ENCODE measurements at places on chromosomes 3 and 15.

DNA sequence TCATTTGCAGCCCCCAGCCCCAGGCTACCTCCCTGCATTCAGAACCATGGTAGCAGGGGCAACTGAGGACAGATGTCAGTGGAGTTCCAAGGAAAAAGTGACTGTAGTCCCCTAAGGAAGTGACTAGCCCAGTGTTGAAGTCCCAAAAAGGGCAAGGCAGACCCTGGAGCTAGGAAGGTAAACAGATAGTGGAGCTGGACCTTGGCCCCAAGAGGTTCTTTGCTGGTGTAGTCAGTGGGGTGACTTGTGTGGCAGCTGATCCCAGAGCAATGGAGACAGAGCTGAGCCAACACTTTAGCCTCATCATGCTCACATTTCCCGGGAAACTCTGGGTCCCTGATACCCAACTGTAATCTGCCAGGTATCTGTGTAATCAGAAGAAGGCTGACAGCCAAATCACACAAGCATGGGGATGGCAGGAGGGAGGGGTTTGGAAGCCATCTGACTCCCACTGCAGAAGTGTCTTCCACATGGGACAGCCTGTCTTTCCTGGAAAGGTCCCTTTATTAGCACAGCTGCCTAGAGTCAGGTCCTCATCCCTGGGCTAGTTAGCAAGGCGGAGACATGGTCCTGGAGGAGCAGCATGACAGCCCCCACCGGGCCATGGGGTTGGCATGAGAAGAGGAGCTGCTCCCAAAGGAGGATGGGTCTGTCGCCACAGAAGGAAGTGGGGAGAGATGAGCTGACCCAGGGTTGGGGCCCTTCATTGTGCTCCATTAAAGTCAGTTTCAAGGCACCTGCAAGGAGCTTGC, 39.8 kb downstream of the PXYLP1 start:
- DNase-seq: peak; percentile 13

- DNase-seq: no peak
Measured at GRCh38 chr3:196947136-196947859, 5.0 kb upstream of the NCBP2 start.

- no peak for DNase-seq
Measured at GRCh38 chr3:45972534-45973402, 22.9 kb downstream of the FYCO1 start.

DNA sequence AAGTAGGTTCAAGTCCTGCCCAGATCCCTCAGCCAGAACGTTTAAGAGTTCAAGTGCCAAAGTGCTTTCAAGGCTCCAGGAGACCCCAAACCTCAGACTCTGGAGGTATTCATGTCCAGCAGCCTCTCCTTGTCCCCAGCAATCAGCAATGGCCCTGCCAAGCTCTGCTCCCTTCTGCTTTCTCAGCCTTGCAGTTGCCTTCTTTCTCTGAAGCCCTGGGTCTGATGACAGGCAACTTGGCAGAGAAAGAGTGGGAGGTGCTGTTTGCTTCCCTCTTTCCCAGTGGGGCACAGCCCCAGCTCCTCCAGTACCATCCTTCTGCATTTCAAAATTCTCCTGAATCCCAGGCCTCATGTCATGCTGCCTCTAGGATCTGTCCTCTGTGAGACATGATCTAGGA, 40.2 kb downstream of the ATP2B2 start:
- DNase-seq: no peak

- DNase-seq: no peak
Measured at GRCh38 chr3:105351821-105352220, 14.9 kb upstream of the ALCAM start.

DNA sequence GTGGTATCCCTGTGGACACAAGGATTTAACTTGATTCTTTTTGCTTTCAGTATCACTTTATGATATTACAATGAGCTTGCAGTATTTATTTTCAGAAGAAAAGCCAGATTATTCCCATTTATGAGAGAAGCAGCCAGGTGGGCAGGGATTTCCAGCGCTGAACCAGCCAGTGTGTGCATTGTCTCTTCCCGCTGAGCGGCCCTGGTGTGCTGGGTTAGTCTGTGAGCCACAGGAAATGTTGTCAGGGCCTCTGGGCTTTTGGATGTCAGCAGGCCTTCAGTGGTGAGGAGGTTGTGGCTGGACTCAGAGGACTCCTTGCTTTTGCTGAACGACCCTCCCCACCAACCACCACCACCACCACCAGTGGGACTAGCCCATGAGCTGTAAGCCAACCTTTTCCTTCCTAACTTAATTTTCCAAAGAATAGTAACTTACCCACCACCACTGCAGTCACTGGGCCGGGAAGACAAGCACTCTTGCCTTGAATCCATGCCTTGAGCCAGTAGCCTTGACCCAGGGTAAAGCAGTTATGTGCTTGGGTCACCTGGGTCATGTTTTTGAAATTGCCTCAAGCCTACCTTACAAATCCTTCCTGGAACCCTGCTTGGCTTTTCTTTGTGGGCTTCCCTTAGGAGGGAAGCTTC, 33.1 kb downstream of the FLNB start:
- DNase-seq: peak; percentile 45

GRCh38 chr3:138718849-138719248, 110.3 kb downstream of the FAIM start:
- no peak for DNase-seq

DNA sequence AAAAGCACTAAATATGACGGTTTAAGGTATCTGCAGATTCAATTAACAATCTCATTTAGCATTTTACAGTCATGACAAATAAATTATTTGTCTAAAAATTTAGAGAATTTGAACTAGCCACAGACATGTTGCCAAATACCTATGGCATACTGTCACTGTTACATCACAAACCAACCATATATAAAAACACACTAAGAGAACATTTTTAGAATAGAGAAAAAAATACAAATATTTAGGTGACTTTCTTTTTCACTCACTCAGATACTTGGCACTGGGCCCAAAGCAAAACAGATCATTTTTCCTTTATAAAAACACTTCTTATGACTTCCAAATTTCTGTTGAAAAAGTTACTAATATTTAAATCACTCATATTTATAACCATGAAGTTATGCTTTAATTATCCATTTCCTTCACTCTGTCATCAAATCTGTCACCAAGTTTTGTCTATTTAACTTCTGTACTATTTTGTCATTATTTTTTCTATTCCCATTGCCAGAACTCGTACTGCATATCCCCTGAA, 644.7 kb downstream of the OTOL1 start:
- no peak for DNase-seq

Data from right forelimb (tissue), 1 donor.